Iris pigment epithelial cell (primary cell): ENCODE measurements at places on chromosomes 1 and 21.

DNA sequence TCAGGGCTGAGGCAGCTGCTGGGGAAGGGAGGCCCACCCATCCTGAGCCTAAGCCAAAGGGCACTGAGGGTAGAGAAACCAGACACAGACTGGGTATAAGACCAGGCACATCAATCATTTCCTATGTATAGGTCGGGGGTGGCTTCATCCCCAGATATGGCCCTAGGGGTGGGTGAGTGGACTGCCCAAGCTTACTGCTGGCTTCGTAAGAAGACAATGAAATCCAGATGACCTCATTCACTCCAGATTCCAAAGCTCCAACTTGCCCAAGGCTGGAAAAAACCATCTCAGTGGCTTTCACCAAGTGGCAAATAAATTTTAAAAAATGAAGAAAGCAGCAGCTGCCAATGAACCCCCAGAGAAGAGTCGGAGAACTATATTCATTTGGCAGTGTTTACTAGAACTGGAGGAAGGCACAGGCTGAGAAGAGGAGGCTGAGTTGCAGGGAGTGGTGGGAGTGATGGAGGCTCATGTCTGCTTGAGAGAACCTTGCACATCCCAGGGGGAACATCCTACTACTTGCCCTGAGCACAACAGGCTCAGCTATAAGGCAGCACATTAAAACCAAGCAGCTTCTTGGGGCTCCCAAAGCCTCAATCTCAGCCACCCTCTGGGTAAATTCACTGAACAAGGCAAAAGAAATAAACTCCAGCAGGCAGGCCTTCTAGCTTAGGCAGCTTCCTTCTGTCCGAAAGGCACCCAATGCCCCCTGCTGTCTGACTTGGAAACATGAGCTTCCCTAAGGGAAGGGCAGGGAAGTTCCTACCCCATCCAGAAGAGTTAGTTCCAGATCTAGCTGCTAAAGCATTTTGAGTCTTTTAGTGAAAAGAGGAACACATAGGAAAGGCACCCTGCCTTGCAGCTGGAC, 14.1 kb downstream of the PEA15 start:
- peak; percentile 70 for DNase-seq

DNA sequence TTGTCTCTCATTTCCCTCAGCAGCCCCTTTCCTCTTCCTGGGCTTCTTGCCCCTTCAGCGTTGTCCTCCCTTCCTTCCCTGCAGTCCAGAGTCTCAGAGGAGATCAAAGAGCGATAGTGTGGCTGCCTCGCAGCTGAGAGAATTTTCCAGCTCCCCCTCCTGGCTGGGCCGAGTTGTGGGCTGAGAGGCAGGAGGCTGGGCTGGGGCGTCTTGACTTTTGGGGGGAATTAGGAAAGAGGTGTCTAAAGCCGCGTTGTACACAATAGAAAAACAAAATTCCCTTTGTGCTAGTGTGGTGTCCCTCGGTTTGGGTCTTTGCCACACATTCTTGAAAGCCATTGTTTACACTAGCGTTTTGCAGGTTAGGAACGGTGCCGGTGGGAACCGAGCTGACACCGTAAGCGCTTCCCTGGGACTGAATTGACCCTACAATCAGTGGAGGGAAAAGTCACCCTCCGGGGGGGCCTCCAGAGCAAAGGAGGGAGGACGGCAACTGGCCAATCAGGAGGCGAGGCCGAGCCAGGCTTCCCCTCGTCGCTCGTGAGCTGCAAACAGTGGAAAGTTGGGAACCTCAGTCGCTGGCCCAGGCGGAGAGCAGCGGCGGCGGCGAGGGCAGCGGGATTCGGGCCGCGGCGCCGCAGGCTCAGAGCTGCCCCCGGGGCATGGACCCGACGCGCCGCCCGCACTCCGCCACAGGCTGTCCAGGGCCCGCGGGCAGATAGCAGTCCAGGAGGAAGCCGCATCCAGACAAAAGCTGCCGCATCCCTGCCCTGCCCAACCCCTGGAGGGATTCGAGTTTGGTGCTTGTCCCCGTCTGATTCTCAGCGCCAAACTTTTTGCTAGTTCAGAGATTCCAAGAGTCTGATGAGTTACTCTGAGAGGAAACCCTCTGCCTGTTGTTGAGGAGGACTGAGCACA, at the start of gene HMCN1:
Gene HMCN1 (plus strand): TSS at position 574 of the 918 bp plus-strand sequence. CDS start 389 bp downstream, outside the sequence.
- peak; percentile 38 for DNase-seq

GRCh38 chr1:242567596-242567995, 43.1 kb upstream of the PLD5 start:
- no peak for DNase-seq

DNA sequence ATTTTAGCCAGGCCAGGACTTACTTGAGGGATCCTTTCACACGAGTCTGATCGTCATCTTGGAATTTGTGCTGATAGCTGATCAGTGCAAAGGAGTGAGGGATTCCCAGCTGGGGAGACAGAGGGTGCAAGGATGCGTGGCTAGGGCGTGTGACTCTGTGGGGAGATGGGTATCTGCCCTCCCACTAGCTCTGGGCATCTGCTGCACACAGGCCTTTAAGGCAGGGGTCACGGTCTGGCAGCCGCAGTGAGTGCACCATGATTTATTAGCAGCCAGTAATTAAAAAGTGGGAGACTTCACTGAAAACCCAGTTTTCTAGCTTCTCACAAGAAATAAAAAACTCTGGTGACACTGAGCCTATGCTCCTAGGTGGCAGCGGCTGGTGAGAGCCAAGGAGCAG, 20.4 kb downstream of the THAP3 start:
- DNase-seq = no peak
